Activated effector memory CD4-positive, alpha-beta T cell treated with Interleukin-2 at 50 U/mL for 16 hours (primary cell): ENCODE measurements at places on chromosomes 11 and 22.

DNA sequence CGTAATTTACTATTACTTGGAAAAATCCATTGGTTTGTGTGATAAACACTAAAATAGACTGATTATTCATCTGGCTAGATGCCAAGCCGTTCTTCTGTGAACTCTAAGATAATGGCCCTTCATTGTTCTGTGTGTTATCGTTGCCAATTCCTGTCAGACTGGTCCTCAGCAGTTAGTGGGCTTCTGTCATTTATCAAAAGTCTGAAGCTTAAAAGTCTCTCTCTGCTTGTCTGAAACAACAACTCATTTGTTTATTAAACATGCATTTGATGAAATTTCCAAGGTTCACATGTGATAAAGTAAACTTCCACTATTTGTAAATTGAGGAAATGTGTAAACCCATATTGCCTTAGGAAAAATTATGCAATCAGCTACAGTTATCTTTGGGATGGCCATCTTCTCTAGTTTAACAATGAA is 21.1 kb upstream of the RDX start:
- DNase-seq, result no peak

DNA sequence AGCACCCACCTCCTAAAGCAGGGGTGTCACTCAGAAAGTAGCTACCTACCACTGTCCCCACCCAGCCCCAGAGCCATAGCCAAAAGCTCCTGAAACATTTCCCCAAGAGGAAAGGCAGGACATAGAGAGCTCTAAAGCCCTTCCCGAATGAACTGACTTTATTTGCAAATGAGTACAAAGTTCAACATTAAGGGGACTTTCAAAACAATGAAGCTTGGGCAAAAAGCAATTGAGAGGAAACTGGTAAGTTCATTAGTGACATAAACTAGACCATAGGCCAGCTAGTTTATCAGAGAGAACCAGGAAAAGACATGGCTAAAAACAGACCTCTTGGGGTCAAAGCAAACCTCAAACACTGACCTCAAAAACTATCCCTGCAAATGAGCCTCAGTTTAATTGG is 72.7 kb downstream of the IGLL5 start:
- no peak for DNase-seq

- DNase-seq, result no peak
These were observed 4.5 kb upstream of the MYRF start for GRCh38 chr11:61747967-61748285.

DNA sequence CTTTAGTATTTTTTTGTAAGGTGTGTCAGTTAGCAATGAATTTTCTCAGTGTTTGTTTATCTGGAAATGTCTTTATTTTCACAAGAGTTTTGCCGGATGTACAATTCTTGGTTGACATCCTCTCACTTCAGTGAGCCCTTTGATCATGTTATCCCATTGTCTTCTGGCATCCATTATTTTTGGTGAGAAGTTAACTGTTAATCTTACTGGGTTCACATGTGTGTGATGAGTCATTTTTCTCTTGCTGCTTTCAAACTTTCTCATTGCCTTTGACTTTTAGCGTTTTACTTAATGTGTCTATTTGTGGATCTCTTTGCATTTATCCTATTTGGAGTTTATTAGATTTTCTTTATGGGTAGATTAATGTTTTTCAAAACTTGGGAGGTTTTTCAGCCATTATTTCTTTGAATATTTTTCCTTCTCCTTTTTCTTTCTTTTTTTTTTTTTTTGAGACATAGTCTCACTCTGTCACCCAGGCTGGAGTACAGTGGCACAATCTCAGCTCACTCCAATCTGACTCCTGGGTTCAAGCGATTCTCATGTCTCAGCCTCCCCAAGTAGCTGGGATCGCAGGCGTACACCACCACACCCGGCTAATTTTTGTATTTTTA is 100.5 kb upstream of the RRM1 start:
- DNase-seq, result no peak

- DNase-seq, result no peak
These were observed 325.1 kb upstream of the MPPED2 start for GRCh38 chr11:30911247-30911646.

- no peak for DNase-seq
These were observed 665.3 kb downstream of the OPCML start for GRCh38 chr11:132866783-132867545.
